ENCODE measurements at places on chromosomes 16 and 17.

- DNase-seq: no peak
Observed at GRCh38 chr17:76884995-76885893, 17.0 kb downstream of the MGAT5B start.

DNA sequence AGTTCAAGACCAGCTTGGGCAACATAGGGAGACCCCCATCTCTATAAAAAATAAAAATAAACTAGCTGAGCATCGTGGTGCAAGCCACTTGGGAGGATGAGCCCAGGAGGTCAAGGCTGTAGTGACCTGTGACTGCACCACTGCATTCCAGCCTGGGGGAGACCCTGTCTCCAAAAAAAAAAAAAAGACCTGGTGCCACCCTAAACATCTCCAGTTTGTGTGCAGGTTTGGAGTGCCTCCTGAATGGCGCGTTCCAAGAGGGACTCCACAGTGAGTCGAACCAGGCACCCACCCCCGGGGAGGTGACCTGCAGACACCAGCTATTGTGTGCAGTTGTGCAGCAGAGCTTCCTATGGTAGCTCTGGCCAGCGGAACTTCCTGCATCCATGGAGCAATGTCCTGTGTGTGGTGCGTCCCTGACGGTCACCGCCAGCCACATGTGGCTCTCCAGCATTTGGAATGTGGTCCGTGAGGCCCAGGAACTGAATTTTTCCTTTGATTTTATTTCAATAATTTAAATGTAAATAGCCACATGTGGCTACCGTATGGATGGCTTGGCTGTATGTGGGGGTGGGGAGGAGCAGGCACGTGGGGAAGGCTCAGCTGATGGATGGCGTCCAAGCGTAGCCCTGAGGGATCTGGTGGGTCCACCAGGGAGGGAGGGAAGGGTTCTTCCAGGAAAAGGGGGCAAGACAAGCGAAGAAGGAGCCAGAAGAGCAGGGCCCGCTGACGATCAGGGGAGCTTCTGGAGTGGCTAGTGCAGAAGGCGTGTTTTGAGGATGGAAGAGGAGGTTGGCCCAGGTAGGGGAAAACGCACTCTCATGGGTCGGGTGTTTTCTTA, 107.1 kb upstream of the GSE1 start:
- DNase-seq: no peak

- DNase-seq: no peak
Observed at GRCh38 chr17:50283246-50283645, 9.0 kb downstream of the TMEM92 start.

DNA sequence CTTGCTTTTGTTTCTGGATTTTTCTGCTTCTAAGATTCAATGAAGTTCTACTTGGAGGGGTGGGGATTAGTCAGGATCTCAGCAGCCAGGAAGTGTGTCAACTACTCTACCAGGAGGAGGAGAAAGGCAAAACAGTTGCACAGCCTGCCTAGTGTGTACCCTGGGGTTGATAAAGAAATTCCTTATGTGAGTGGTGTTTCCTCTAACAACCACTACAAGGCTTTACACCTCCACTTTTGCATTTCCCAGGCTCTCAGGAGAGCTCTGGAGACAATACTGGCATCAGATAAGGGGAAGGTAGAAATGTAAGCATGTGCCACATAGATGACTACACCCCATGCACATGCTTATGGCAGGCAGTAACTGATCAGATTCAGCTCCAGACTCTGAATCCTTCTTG, 174.6 kb downstream of the TOX3 start:
- DNase-seq: no peak

DNA sequence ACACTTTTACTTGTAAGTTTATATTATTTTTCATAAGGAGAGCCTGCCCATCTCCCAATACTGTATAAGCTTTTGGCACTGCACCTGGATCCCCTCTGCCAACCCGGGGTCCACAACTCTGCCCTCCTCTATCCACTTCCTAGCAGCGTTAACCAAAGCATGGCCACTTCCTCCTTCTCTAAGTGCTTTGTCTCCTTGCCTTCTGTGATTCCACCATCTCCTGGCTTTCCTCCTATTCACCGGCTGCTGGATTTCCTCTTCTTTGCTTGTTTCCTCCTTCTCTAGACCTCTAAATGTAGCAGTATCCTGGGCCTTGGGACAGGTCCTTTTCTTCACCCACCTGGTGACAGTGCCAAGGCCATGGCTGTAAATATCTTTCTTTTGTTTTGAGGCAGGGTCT, 20.0 kb upstream of the WFIKKN2 start:
- no peak for DNase-seq

GRCh38 chr16:17362946-17363345, 107.8 kb downstream of the XYLT1 start:
- DNase-seq: no peak

GRCh38 chr17:1843947-1844346, 14.1 kb downstream of the RPA1 start:
- DNase-seq: no peak

- no peak for DNase-seq
Observed at GRCh38 chr16:85607321-85607765, 5.8 kb upstream of the GSE1 start.

DNA sequence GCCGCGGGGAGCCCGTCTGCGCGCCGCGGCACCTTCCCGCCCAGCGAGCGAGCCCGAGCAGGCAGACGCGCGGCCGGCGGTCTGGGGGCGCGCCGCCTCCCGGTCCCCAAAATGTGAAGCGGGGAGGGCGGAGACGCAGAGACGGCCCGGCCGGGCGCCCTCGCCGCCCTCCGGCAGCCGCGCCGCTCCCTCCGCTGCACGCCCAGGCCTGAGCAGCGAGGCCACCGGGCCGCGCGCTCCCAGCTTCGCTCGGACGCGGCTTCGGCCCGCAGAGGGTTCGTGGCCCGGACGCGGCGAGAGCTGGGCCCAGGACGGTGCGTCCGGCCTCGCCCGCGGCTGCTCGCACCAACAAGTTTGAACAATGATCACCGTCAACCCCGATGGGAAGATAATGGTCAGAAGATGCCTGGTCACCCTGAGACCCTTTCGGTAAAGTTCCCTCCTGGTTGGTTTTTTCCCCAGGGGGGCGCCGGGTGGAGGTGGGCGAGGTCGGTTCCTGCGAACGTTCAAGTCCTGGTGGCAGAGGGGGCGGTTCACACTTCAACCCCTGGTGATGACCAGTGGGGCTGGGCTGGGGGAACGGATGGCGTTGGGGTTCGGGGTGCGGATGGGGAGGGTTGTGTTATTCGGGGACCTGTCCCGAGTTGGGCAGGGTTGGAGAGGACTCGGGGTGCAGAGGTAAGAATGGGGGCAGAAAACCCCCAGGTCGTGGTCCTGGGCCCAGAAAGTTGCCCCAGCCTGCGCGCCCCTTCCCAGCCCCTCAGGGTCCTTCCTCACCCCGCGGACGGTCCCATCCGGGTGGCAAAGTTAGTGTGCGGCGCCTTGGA, 678 bp downstream of the MGAT5B start:
- no peak for DNase-seq

DNA sequence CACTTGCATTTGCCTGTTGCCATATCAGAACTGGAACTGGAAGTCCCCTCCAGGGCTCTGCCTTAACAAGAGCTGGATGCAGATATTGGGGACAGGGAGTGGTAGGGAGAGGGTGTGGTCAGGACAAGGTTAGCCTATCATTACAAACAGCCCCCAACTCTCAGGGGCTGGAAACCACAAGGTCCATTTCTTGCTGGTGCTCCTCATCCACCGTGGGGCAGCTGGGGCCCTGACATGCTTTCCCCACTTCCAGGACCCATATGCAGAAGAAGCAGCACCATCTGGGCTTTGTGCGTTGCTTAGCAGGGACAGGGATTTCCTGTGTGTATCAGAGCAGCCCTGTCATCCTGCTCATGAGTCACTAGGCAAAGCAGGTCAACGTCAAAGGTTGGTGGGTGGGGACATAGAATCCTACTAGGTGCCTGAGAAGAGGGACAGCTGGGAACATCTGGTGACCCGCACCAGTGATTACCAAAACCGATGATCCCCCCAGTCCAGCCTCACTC, 26.9 kb downstream of the RGS9 start:
- no peak for DNase-seq

- DNase-seq: no peak
Observed at GRCh38 chr17:13587487-13588338, 14.0 kb downstream of the HS3ST3A1 start.

Measured in cerebellar cortex (tissue), 1 donor.